ENCODE measurements at places on chromosomes 4 and X.

DNA sequence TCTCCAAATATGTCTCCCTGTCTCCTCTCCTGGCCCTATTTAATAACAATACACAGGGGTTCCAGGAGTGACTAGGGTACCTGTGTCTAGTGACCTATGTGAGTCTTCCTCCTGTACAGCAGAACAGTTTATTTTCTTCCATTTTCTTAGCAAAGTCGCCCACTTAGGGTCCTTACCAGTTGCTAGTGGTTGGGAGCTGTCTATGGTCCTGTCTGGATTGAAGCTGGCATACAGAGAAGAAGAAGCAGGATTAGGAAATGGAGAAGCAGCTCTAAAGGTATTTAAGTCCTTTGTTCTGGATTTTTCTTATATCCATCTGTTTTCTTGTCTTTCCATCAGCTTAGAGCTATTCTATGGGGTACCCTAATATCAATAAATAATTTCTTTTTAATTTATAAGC is 587.1 kb upstream of the CPEB2 start:
- DNase-seq = no peak

DNA sequence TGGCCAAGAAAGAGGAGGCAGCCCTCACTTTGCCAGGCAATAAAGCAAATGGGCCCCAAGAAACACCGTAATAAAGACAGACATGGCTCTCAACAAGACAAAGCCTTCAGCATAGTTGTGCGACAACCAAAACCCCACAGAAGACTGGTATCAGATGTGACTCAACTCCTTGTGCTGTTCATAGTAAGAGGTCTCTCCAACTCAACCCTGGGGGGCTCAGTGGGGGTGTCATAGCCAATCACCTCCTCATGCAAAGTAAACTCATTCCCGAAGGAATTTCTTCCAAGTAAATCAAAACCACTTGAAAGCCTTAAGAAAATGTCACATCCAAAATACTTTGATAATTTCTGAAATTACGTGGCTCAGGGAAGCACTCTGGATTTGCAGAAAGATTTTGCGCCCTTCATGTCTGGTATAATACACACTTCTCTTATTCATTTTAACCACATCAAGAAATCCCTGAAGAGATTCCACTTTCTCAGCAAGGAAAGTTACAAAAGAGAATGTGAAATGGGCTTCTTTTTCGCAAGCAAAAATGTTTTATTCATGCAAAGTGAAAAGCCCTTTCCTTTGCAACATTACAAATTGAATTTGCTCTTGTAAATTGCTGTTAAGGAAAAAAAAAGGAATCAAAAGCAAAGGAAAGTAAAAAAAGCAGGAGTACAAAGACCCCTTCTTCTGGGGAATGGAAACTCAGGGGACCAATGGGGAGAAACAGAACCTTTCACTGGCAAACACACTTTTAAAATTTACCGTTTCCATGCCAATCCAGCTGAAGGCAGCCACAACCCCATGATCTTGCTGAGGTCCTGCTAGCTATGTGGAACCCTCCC is 137.4 kb downstream of the NSUN7 start:
- no peak for DNase-seq

DNA sequence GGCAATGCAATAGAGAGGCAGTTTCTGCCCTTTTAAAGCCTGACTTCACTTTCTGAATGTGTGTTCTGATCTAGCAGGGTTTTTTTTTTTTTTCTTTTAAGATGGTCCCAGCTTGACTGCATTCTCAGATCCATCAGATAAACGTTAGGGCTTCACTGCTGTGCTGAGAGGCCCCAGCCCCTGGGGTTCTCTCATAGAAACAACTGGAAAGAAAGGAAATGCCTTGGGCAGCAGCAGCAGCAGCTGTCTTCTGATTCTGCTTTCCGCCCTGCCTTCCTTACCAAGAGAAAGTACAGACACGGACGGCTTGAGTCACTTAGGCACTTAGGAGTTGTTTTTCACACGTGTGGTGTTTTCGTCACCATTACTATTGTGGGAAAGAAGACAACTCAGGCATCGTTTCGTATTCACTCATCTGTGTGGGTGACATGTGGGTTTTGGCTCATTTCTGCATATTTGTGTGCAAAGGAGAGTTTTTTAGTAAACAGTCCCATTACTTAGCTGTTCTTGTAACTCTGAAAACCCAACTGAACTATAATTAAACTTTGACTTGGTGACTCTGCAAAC is 172.0 kb downstream of the PTTG2 start:
- DNase-seq = peak; percentile 85

- DNase-seq = no peak
Observed at GRCh38 chrX:13001097-13001496, 26.2 kb downstream of the TMSB4X start.

DNA sequence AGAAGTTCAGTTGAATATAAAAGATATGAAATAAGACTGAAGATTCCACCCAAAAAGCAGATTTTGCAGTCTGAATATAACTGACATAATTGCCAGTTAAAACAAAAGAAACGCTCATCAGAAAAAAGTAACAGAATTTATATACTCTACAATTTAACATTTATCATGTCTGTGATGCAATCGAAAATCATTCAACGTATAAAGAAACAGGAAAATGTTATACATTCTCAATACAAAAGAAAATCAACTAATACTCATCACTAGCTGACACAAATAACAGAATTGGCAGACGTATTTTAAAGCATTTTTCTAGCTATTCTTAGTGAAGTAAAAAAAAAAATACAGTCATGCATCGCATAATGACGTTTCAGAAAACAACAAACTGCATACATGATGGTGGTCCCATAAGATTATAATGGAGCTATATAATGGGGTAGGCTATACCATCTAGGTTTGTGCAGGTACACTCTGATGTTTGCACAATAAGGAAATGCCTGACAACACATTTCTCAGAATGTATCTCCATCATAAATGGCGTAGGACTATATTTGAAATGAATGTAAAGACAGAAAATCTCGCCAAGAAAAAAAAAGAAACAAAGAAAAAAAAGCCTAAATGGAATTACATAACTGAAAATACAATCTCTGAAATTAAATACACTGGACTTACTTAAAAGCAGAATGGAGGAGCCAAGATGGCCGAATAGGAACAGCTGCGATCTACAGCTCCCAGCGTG is 34.3 kb downstream of the OR13H1 start:
- DNase-seq = no peak

GRCh38 chrX:37863728-37864127 is 16.4 kb upstream of the DYNLT3 start:
- no peak for DNase-seq

DNA sequence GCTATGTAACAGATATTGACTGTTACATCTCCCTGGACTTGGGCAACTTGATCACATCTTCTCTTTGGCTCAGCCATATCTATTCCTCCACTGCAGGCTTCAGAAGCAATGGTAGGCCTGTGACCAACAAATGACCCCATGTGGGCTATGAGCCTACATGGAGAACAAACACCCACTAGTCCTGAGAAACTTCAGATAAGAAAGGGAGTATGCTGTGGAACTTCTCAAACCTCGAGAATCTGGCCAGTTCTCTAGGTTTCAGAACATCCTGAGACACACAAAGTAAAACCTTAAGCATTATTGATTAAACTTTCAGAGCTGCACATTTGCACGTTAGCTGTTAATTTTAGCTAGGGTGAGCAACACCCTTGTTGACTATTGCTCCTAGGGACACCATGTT is 16.3 kb downstream of the RBMX2 start:
- no peak for DNase-seq

DNA sequence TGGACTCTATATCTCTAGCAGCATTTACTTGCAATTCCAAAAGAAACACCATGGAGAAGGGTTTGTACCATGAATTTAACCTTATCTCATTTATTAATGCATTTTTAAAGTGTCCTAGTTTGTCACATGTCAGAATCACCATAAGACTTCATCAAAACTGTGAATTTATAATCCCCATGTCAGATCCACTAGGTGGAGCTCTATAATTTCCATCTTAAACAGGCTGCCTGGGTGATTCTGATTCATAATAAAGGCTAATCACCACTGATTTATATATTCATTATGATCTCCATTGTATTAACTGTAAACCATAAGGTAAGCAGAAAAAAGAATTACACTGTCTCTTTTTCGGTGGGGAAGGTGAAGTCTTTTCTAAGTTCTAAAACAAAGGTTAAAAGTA is 4.0 kb downstream of the TCEAL2 start:
- no peak for DNase-seq
